ENCODE measurements at places on chromosomes 1 and 21. TPM values are rescaled to one million over a fixed set of nuclear protein-coding genes. Genes with fewer than 3 reads are reported as not detected.

LCE2B gene
- total RNA-seq: not detected

AIM2 gene
- total RNA-seq: not detected

ANKRD45 gene
- not detected for total RNA-seq

KRTAP12-3 gene
- not detected for total RNA-seq

AQP10 gene
- total RNA-seq: not detected

IFI44 gene
- total RNA-seq: 3.3 TPM

IPP gene
- 20.0 TPM for total RNA-seq

LIN28A gene
- not detected for total RNA-seq

DNA sequence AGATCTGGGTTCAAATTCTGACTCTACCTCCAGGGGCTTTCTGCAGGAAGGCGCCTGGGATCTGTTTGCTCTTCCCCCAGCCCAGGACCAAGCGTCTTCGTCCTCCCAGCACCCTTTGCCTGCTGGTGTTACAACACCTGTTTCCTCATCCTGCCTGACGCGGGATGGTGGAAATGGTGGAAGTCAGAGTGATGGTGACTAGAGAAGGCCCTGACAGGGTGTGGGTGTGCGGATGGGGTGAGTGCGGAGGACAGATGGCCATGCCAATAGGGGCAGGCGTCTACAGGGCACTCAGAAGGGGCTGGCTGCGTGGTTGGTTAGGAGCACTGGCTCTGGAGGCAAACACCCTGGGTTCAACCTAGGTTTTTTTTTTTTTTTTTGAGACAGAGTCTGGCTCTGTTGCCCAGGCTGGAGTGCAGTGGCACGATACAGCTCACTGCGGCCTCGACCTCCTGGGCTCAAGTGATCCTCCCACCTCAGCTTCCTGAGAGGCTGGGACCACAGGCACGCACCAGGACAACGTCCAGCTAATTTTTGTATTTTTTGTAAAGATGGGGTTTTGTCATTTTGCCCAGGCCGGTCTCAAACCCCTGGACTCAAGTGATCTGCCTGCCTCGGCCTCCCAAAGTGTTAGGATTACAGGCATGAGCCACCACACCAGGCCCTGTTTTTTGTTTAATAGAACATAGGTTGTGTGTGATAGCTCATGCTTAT is 1.5 kb downstream of the THEMIS2 start:
- DNase-seq: no peak

DNA sequence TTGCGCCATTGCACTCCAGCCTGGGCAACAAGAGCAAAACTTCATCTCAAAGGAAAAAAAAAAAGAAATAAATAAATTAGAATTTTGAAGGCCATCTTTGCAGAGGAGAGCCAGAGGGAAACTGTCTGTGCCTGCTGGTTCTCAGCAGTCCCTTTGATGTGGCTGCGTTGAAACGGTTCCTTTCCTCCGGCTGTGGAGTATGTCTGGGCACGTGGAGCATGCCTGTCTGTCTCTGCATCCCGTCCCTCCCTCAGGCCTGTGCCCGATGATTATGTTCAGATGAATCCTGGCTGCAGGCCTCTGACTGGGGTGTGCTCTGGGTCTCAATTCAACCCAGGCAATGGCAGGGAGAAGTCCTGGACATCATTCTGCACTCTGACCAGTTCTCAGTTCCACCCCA is 33.4 kb downstream of the KIAA1614 start:
- no peak for DNase-seq

- DNase-seq: no peak
These were observed 41.3 kb downstream of the NFYC start for GRCh38 chr1:40732756-40733301.

DNA sequence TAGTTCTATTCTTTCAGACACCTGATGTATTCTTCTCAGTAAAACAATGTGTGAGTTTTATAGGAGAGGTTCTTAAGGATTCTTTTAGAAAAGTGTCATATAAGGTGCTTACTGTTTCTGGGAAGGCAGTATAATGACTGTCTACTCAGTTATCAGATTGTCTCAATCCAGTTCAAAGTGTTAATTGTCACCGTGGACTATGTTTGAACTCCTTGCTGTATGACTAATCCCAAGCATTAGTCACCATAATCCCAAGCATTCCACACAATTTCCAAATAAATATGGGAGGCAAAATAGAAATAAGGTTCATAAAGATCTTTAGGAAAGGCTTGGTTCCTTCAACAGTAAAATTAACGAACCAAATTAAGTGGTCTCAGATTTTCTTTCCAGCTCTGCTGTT is 342.1 kb upstream of the NR5A2 start:
- DNase-seq: peak; percentile 51

GRCh38 chr1:189619682-189620332 is 857.9 kb downstream of the BRINP3 start:
- peak; percentile 0 for DNase-seq

DNA sequence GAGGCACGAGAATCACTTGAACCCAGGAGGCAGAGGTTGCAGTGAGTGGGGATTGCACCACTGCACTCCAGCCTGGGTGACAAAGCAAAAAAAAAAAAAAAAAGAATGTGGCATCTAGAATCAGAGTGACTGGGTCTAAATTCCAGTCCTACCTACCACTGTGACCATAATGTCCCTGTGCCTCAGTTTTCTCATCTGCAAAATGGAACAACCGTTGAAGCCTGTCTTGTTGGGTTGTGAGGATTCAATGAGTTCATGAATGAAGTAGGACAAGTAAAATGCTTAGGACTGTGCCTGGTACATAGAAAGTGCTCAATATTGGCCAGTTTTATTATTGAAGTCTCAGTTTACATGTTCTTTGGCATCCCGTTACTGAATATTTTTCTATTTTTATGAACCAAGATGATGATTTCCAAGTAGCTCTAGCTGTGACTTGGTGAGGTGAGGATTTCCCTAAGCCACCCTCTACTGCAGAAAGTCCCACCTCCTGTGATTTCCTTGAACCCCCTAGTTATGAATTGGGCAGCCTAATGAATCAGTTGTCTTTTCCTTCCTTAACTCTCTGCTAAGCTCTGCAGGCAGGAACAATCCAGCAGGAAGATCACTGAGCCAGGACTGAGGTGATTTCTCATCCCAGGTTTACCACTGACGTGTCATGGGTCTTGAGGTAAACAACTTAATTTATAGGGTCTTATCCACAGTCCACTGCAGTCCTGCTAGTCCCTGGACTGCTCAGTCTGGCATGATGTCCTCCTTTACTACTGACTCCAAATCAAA is 18.9 kb upstream of the MEAF6 start:
- no peak for DNase-seq

GRCh38 chr1:192846950-192847349 is 38.1 kb downstream of the RGS2 start:
- DNase-seq: peak; percentile 13

DNA sequence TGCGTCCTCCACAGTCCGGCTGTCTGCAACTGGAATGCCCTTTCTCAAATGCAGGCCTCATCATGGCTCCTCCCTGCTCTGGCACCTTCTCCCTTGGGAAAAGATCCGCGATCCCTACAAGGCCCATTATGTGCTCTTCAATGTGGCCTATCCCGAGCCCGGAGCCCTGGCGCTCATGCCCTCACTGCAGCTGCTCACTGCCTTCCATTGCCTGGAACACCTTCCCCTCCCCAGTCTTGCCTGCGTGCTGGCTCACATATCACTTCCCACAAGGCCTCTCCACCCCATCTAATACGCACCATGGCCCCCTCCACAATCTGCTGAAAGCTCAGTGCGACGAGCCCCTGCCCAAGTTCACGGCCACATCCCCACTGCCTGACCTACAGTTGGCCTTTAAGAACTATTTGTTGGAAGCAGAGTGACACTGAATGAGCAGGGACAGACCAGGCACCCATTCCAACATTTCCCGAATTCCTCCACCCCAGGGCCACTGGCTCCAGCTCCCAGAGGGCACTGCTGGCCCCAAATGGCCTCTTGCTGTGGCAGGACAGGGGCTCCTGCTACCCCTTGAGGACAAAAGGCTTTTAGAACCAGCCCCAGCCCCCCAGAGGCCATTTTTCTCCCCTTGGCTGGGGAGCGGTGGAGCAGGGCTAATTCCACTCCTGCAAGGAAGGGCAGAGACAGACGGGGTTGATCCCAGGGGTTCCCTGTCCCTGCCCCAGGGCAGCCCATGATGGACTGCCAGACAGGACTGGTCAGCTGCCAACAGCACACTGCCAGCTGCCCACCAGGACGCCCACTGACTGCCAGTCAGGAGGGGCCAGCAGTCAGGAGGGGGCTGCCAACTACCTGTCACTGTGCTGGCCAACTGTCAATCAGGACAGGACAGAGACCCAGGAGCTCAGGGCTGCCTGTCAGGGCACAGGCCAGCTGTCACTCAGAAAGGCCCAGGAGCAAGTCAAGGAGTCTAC is 64.8 kb downstream of the DHRS3 start:
- no peak for DNase-seq

DNA sequence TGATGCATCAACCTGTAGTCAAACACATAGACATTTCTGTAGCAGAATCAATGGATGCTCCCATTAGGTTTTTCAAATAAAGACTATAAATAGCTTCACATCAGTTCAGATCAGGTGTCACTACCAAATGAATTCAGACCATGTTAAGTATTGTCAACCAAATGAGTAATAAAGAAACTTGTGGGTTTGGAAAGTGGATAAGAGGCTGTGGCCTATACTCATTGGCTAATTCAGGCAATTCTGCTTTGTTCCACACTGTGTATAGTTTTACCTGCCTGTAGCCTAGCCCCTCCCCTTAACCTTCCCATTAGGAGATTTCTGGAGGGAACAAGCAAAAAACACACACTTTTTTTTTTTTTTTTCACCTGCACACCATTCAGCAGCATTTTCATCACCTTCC is 321.2 kb downstream of the HLX start:
- no peak for DNase-seq

DNA sequence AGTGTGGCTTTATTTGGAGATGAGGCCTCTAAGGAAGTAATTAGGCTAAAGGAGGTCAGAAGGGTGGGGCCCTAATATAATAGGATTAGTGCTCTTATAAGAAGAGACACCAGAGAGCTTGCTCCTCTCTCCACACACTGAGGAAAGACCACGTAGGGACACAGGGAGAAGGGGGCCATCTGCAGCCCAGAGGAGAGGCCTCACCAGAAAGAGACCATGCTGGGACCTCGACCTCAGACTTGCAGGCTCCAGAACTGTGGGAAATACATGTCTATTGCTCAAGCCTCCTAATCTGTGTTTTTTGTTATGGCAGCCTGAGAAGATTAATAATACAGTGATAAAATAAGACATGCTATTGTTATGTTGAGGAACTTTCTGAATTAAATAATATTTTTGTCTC is 8.3 kb downstream of the RCAN1 start:
- DNase-seq: no peak

GRCh38 chr1:21525340-21525717 is 16.1 kb downstream of the ALPL start:
- DNase-seq: no peak

GRCh38 chr1:52296345-52296744 is 69.7 kb downstream of the CC2D1B start:
- peak; percentile 65 for DNase-seq

DNA sequence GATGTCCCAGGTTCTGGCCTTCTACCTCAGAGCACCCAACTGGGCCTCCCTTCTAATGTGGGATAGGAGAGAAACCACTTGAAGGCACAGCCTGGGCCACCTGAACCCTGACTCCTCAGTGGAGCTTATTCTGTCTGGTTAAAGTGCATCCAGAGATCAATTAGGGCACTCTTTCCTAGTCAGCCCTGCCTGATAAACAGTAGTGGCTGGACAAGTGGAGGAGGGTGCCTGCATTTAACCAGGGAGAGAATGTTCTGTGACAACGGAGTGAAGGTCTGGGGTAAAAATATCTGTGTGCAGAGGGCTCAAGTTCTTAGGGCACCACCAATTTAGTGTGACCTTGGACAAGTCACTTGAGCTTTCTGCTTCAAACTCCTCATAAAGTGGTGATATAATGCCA is 101.8 kb downstream of the FAM78B start:
- no peak for DNase-seq

- DNase-seq: peak; percentile 83
These were observed 22.9 kb downstream of the UMODL1 start for GRCh38 chr21:42093991-42094421.

GRCh38 chr1:101613546-101613945 is 376.7 kb downstream of the S1PR1 start:
- DNase-seq: no peak

DNA sequence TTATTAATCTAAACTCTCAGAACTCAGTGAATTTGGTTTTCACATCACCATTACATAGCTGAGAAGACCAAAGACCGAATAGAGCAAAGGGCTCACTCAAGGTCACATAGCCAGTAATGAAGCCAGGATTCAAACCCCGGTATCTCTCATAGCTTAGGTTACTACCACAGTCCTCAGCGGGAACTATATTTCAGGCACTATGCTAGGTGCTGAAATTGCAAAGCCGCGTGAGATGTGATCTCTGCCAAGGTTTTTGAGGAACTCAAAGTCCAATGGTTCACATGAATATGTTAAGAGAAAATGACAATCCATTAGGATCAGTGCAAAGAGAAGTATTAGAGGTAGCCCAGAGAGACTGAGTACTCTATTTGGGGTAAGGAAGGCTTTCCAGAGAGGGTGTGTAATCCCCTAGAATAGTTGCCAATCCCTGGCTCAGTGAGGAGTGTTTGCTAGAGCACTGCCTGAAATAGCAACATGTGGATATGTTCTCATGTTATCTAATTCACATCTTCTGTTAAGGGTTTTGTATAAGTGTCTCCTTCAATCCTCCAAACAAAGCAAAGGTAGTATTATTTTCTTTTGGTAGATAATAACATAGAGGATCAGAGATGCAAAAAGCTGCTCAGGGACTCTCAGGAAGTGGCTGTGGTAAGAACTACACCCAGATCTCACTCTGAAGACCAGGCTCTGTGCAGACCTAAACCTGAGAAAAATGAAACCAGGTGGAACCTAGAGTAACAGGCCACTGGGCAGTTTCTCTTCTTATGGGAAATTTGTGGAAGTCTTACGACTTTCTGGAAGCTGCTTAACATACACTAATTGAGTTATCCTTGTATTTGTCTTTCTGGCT is 93.1 kb upstream of the C8B start:
- no peak for DNase-seq

DNA sequence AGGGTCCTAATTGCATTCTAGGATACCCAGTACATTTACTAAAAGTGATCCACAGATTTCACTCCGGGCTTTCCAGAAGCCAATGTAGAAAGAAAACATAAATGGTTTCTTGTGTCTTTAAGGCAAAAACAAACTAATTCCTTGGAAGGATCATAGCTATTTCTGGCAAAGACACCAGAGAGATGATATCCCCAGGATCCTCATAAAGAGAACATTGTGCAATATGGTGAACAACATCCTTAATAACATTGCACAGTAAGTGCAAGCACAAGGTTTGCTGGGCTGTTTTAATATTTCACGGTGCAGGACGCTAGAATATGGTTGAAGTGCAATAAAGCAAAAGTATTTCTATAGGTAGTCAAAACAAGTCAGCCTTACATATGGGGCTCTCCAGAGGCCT is 83.0 kb downstream of the NTPCR start:
- DNase-seq: no peak

GRCh38 chr21:44024887-44025353 is 12.8 kb downstream of the TRAPPC10 start:
- no peak for DNase-seq

DNA sequence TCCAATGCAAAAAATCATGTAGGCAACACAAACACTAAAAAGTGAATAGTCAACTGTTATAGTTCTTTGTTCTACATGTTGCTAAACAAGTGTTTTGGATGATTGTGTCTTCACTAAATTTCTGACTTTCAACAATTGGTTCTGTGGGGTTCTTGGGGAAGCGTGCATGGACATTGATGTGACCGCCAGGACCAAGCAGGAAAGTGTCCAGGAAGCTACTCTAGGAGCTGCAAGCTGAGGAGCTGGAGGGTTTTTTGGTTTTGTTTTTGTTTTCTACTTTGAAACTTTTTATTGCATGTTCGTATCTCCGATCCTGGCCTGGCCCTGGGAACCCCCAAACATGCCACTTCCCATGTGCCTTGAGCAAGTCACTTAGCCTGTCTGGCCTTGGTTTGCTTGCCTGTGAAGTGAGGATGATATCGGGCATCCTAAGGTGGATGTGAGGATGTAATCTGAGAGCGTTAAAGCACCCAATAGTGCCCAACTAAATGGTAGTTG is 8.0 kb downstream of the TMPRSS3 start:
- no peak for DNase-seq
